ENCODE measurements at places on chromosomes 5 and 9. TPM values are rescaled to one million over a fixed set of nuclear protein-coding genes. Genes with fewer than 3 reads are reported as not detected.

The PGM5 gene
- not detected for total RNA-seq

The PRR7 gene
- 13.8 TPM for total RNA-seq

The FOXD4L6 gene
- total RNA-seq: 0.06 TPM

The SLC4A9 gene
- total RNA-seq: 0.02 TPM

The MAN1B1 gene
- total RNA-seq: 44.5 TPM

The ADRA1B gene
- total RNA-seq: 23.0 TPM

The GDNF gene
- total RNA-seq: 0.05 TPM

The RAB14 gene
- total RNA-seq: 50.1 TPM

The PDE8B gene
- 2.0 TPM for total RNA-seq

The HK3 gene
- total RNA-seq: not detected

All from A549 treated with AZD2906 at 1 μM for 4 hours (cell line).